ENCODE measurements at places on chromosomes 7 and 10.

- no peak for DNase-seq
Measured at GRCh38 chr10:132475086-132475485, 62.5 kb upstream of the INPP5A start.

- no peak for DNase-seq
Measured at GRCh38 chr7:41007351-41007751, 695.5 kb downstream of the INHBA start.

GRCh38 chr10:68367121-68367520, 34.4 kb upstream of the PBLD start:
- no peak for DNase-seq

- DNase-seq, result no peak
Measured at GRCh38 chr7:15291699-15292098, 270.1 kb downstream of the AGMO start.

DNA sequence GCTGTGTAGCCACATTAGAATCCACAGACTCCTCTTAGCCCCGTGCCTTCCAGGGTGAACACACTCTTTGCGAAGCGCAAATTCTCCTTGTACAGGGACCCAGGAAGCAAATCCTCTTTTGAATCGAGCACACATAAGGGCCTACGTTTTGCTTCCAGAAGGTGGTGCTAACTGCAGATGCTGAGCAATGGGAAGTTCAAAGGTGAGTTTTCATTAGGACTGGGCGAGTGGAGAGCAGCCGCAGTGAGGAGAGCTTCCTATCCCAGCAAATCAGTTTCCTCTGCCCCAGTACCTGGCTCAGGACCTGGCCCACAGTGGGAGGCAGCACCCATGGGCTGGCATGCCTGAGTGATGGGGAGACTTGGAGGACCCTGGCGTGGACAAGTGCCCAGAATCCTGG, 23.5 kb upstream of the GPR26 start:
- no peak for DNase-seq

GRCh38 chr10:68075550-68076004, 494 bp upstream of the HERC4 start:
- DNase-seq, result peak; percentile 72

DNA sequence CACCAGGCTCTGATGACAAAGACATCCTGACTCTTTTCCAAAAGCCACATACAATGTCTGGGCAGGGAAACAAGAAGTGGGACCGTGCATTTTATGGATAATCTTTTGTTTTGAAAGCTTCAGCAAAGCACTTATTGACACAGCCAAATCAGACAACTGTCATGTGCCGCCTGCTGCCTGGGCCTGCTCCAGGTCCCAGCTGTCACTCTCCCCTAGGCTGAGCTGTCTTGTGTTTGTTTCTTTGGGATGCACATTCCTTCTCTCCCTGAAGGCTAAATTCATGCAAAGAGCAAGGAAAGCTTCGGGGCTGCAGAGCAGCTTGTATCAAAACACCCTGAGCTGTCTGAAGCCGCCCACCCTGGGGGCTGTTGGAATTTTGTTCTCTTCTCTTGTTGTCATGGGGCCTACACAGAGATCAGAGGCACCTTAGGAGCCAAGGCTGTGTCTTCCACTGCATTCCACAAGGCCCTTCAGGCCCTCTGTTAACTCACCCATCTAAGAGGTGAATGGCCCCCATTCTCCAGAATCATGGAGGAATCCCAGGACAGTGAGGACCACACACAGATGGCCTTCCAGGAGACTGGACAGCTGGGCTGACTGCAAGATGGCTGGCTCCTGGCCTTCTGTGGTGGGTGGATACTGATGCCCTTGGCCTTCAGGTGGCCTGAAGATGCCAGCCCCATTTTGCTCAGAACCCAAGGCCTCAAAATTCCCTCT, 17.8 kb upstream of the SLC18A2 start:
- DNase-seq, result no peak

GRCh38 chr7:116193329-116194087, 16.8 kb upstream of the TES start:
- DNase-seq, result no peak

DNA sequence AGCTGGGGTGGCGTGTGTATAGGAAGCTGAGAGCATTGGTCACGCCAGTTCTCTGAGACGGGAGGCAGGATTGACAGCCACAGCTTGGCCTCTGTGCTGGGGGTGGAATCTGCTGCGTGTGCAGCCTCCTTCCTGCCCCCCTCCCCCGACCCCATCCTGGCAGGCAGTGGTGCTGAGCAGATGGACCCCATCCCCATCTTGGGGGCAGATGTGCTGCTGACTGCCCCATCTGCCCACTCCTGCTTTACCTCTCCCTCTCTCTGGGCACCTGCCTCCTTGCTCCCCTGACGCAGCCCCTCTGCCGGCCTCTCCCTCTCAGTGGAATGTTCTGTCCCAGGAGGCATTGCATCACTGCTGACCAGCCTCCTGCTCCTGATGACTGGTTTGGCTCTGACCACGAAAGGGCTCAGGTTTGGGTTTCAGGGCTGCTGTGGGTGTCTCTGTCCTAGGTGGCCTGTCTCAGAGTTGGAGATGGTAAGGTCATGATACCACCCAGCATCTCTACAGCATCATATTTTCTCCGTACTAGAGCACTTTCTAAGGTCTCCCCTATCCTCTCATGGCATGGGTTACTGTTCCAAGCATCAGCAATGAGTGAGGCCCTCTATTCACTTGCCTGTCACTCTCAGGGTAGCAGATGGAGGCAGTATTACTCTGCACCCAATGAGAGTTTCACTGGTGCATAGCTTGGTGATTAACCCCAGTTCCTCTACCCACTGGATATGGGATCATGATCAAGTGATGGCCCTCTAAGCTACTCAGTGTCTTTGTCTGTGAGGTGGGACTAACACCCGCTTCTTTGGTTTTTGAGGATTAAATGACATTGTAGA, 81.9 kb downstream of the RBM20 start:
- DNase-seq, result no peak

DNA sequence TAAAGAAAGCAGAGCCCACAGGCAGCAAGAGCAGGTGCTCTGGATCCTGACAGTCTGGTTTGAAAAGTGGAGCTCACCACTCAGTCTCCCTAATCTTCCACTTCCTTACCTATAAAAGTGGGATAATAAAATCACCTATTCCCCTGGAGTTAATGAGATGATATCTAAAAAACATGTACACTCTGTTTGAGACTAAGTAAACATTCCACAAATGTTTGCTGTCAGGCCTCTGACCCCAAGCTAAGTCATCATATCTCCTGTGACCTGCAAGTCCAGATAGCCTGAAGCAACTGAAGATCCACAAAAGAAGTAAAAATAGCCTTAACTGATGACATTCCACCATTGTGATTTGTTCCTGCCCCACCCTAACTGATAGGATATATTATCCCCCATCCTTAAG, 1324.5 kb downstream of the XPNPEP1 start:
- no peak for DNase-seq

GRCh38 chr7:91414734-91415133, 150.5 kb downstream of the FZD1 start:
- DNase-seq, result no peak

DNA sequence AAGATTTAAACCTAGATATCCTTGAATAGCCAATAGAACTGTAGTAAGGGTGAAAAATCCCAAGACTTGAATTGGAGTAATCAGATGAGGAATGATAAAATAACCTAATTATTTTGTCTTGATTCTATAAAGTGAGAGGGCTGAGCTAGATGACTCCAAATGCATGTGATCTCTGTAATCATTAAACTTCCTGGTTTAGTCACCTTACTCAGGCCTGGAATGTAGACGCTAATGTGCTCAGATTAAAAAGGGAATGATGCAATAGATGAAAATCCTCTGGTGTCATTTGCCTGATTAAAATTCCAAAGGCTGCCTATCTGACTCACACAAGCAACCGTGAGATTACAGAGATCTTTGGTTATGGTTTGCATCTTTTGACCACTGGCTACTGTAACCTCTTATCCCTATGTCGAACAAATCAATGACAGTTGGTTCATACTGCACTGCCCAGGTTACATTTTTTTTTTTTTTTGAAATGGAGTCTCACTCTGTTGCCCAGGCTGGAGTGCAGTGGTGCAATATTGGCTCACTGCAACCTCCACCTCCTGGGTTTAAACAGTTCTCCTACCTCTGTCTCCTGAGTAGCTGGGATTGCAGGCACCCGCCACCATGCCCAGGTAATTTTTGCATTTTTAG, 2.9 kb upstream of the HKDC1 start:
- DNase-seq, result peak; percentile 96

- DNase-seq, result no peak
Measured at GRCh38 chr7:149874644-149875028, 867 bp downstream of the ATP6V0E2 start.

DNA sequence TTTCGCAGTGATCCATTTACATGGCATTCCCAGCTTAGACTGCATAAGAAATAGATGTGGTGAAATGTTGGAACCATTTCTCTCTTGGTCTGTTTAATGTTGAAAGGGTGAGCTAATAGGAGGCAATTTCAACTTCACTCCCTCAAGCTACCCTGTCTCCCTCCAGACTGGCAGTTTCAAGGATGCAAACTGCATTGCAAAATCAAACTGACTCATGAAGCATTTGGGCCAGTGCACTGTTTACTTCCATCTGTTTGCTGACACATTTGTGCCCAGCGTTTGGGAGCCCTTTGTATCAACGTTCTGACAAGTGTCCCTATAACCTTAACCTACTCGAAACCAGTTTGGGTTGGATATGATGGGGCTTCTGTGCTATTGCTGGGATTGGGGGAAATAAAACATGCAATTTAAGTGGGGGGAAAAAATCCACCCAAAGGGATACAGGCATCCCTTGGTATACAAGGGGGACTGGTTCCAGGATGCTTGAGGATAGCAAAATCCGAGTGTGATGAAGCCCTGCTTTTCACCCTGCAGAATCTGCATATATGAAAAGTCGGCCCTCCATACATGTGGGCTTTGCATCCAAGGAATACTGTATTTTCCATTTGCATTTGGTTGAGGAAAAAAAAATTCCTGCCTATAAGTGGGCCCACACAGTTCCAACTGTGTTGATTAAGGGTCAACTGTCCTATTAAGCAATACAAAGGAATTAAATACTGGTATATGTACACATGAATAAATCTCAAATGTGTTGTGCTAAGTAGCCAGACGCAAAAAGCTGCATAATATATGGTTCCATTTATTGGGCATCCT, 15.6 kb downstream of the RHEB start:
- DNase-seq, result no peak

DNA sequence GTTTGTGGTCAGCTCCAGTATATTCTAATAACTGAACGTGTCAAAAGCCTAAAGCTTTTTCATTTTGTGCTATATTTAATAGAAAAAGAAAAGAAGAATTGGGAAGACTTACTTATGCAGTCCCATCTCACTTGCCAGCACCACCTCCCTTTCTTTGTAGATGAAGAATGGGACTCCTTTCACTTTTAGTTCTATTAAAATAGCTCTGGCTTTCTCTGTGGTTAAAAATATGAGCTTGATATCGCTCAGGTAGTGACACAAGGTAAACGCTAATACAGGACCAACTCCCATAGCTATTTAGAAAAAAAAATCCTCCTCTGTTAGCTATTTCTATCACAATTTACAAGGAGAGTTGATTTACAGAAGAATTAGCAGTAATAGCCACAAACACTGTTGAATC, 176.8 kb downstream of the PDE1C start:
- DNase-seq, result no peak

DNA sequence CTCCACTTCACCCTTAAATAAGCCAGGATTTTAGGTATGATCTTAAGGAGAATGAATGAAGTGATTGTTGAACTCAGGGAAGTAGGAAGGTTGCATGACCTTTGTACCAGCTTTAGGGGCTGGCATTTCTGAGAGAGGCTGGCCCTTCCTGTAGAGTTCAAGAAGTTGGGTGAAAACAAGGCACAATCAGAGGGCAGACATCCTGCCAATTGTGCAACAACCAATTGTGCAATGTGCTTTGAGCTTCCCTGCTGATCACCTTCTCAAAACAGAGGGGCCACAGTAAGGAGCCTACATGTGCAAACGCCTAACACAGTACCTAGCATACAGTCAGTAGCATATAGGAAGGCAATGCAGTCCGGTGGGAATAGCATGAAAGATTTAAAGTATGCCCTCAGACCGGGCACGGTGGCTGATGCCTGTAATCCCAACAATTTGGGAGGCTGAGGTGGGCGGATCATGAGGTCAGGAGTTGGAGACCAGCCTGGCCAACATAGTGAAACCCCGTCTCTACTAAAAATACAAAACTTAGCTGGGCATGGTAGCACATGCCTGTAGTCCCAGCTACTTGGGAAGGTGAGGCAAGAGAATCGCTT, 5.4 kb downstream of the CPVL start:
- DNase-seq, result no peak

DNA sequence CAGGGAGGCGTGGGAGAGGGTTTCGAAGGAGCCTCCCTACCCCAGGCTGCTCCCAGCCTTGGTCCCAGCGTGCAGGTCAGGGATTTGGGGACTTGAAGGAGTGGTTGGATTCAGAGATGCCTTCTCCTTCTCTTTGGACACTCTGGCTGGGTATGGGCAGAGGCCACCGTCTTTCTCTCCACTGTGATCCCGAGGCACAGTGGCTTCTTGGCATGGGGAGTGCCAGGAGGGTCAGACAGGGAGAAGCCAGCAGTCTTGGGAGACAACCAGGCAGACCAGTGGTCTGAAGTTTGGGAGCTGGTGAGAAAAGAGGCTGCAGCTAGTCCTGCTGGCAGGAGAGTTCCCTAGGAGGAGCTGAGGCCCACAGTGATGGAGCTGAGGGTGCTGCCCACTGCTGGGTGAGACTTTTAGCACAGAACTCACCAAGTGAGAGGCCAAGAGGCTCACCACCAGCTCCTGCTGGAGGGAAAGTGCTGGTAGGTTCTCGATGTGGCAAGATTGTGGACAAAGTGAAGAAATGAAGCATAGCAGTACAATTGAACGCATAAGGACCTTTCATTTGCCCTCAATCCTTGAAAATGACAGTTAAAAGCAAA, 35.2 kb upstream of the WDFY4 start:
- peak; percentile 32 for DNase-seq

- DNase-seq, result peak; percentile 2
Measured at GRCh38 chr10:2760736-2761135, 306.6 kb upstream of the PFKP start.

- DNase-seq, result no peak
Measured at GRCh38 chr7:30147785-30148184, 13.0 kb downstream of the MTURN start.

GRCh38 chr7:353746-354325, 63.9 kb downstream of the FOXL3 start:
- DNase-seq, result no peak

DNA sequence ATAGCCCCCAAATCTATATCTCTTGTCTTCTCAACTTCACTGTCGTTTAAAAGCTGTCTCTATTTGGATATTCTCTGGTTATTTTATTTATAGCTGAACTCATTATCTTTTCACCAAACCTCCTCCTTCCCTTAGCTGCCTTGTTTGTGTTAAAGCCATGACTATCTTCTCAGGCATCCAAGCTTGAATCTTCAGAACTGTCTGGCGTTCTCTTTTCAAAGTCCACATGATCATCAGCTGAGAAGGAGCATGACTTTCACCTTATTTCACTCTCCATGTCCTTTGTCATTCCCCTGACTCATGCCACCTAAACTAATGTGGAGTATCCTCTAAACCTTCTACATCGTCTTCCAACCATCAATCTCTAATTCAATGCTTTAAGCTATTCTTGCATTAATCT, 5.7 kb upstream of the GLCCI1 start:
- no peak for DNase-seq

- DNase-seq, result no peak
Measured at GRCh38 chr10:29823553-29824080, 188.8 kb upstream of the SVIL start.

Data from OCI-M1 (cell line).